Stimulated activated CD8-positive, alpha-beta memory T cell treated with anti-CD3 and anti-CD28 coated beads, Interleukin-2, amount 100 ng/mL, for 1 hour (primary cell): ENCODE measurements at places on chromosomes 11 and 22.

GRCh38 chr11:20327377-20327935 lies 36.1 kb upstream of the HTATIP2 start:
- no peak for DNase-seq

GRCh38 chr11:15473954-15474837 lies 359.5 kb downstream of the INSC start:
- DNase-seq, result no peak

DNA sequence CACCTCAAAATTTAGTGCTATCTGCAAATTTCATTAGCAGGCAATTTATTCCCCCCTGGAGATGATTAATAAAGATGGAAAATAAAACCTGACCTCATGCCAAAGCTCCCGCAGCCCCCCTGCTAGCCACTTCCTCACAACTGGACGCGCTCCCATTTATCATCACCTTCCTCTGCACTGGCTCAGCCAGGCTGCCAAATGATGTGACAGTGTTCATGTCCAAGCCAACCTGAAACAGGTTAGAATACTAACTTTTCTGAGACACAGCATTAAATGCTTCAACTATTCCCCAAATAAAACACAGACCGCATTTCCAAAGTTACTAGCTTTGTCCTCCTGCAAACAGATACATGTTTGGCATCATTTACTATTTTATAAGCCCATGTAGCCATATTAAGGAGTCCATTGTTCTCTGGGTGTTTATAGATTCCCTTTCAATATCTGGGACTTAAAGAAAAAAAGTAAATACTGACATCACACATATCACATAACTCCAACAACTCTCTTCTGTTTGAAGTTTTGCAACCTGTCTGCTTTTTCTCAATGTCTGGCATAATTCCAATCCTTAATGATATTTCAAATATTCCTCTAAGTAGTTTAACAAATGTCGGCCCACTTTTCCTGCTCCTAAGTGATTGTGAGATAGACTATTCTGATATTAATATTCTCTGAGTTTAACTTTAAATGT lies 829.7 kb upstream of the FAT3 start:
- DNase-seq, result no peak

DNA sequence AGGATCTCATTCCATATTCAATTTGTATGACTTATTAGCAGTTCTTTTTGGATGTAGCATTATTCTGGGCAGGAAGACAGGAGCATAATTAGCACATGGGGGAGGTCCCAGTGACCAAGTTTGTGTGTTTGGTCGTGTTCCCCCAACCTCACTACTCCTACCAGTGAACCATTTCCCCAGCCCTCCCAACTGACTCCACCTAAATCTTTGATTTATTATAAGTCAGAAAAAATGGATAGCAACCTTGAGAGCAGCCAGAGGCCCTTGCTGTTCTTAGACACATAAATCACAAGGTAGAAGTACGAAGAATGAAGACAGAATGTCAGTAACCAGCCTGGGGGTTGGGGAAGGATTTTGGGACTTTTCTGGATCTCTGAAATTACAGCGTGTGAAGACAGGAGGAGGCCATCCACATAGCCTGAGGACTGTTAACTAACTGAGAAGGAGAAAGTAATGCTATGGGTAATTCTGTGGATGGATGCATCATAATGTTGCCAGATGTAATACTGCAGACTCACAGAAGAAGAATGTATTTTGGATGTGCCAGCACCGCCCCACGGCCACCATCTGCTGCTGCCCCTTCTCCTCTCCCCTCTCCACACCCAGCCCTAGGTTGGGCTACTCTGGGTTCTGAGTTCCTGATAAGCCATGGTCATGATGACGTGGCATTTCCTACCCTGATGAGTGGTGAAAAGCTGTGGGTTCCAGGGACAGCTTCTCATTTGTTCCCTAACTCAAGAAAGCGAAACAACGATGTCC lies 124.3 kb upstream of the TTC12 start:
- DNase-seq, result no peak

DNA sequence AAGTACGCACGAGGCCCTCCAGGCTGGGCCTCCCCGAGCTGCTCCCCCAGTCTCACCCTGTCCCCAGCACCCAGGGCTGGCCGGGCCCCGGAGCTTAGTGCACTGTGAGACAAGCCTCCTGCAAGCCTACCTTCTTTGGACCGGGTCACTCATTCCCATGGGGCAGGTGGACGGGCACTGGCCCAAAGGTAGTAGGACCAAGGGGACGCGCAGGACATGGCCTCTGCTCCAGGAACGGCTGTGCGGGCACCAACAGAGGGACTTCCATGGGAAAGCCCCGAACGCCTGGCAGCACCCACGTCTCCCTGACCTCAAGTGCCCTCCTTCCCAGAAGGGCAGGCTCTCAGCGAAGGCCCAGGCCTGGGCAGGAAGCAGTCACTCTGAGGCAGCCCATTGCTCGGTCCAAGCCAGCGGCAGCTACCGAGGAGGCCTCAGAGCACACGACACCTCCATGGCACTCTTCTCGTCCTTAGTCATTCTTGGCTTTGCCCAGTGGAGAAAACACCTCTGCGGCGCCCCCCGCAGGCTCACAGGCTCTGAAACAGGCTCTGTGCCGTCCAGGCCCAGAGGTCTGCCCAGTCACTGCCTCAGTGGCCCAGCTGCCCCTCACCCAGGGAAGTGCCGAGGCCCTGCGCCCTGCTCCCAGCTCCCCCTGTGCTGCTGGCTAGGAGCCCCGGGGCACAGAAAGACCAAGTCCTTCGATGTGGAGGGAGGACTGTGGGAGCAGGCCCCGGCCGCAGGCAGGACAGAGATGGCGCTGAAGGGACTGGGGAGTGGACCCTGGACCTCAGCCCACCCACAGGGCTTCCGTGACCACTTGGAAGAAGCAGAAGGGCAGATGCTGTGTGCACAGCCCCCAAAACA lies 3.8 kb downstream of the MOB2 start:
- no peak for DNase-seq
